ENCODE measurements at places on chromosomes 3 and 15. TPM values are rescaled to one million over a fixed set of nuclear protein-coding genes. Genes with fewer than 3 reads are reported as not detected.

ZBTB11 gene
- 34.2 TPM for total RNA-seq

SLITRK3 gene
- not detected for total RNA-seq

ITPKA gene
- total RNA-seq = 3.1 TPM

BDH1 gene
- total RNA-seq = 13.7 TPM

RPUSD2 gene
- 18.4 TPM for total RNA-seq

TMEM40 gene
- total RNA-seq = 19.0 TPM

PEX5L gene
- under 0.01 TPM for total RNA-seq

CMTM7 gene
- total RNA-seq = 3.1 TPM

DUOX1 gene
- 13.2 TPM for total RNA-seq

NOX5 gene
- total RNA-seq = not detected

C3orf80 gene
- not detected for total RNA-seq

MYO5A gene
- 29.5 TPM for total RNA-seq

C3orf22 gene
- not detected for total RNA-seq

GAP43 gene
- total RNA-seq = not detected

ITIH3 gene
- total RNA-seq = not detected

AHSG gene
- not detected for total RNA-seq

SCAANT1 gene
- total RNA-seq = not detected

TMEM207 gene
- total RNA-seq = not detected

PP2D1 gene
- not detected for total RNA-seq

CMTM8 gene
- 1.2 TPM for total RNA-seq

ANO10 gene
- 25.6 TPM for total RNA-seq

TGFBR2 gene
- total RNA-seq = 16.0 TPM

SLC6A1 gene
- total RNA-seq = not detected

CEP97 gene
- 12.0 TPM for total RNA-seq

HYAL3 gene
- total RNA-seq = 6.8 TPM

EPHB3 gene
- total RNA-seq = 16.8 TPM

HOMER2 gene
- total RNA-seq = 75.3 TPM

SGO1 gene
- total RNA-seq = under 0.01 TPM

CCDC9B gene
- total RNA-seq = 12.1 TPM

ADIPOQ gene
- not detected for total RNA-seq

ANKRD63 gene
- not detected for total RNA-seq

MYLK gene
- total RNA-seq = 3.2 TPM

LTF gene
- total RNA-seq = under 0.01 TPM

TERC gene
- total RNA-seq = 118 TPM

SKOR1 gene
- under 0.01 TPM for total RNA-seq

CATSPER2 gene
- 4.7 TPM for total RNA-seq

OIP5 gene
- total RNA-seq = 0.38 TPM

DLL4 gene
- total RNA-seq = not detected

LYSMD4 gene
- total RNA-seq = 14.1 TPM

GOLGA6L26 gene
- not detected for total RNA-seq

UPK1B gene
- total RNA-seq = 55.2 TPM

SLCO2A1 gene
- total RNA-seq = not detected

VIPR1 gene
- total RNA-seq = 4.2 TPM

CLDN18 gene
- total RNA-seq = not detected
